WTC11 (cell line): ENCODE measurements at places on chromosomes 12 and 14. TPM values are rescaled to one million over a fixed set of nuclear protein-coding genes. Genes with fewer than 3 reads are reported as not detected.

KRT79 gene
- not detected in 3 replicates for total RNA-seq

NRDE2 gene
- 12.1 to 13.5 TPM (median 12.2 TPM) in 3 replicates for total RNA-seq

TEX22 gene
- total RNA-seq = 0.55 to 2.2 TPM (median 0.87 TPM) in 3 replicates

AMDHD1 gene
- 0.62 to 1.6 TPM (median 1.1 TPM) in 3 replicates for total RNA-seq

CDK4 gene
- total RNA-seq = 125 to 152 TPM (median 145 TPM) in 3 replicates

ERH gene
- total RNA-seq = 320 to 363 TPM (median 356 TPM) in 3 replicates

KRT78 gene
- total RNA-seq = not detected in 3 replicates

DNA sequence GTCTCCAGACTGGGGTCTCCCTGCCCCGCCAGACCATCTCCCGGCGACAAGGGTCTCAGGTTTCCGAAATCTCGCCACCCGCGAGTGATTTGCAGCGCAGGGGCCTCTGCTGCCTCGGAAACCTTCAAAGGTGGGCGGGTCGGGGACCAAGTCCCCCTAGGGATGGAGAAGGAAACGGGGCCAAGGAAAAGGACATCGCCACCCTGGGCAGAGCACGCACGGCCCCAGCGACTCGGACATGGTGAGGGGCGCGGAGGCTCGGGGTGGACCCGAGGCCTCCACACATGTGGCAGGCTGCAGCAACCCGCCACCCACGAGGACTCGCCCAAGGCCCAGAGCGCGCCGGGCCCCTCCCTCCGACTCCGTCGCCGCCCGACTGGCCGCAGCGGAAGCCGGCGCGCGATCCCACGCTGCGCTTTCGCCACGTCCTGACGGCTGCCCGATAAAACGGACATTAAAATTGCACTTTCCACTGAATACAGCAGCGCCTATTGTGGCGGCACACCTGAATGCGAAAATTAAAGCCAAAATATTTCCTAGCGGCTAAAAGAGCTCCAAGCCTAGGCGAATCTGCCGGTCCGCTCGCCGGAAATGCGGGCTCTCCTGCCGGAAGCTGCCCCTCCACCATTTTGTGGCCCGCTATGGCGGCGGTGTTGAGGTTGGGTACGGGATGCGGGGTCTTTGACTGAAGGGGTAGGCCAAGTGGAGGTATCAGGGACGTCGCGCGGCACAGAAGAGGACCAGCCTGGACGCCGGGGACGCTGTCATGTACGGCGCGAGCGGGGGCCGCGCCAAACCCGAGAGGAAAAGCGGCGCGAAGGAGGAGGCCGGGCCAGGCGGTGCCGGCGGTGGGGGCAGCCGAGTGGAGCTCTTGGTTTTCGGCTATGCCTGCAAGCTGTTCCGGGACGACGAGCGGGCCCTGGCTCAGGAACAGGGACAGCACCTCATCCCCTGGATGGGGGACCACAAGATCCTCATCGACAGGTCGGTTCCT is at the start of gene SFSWAP:
Gene SFSWAP, plus strand, starts transcription at position 627 of the 994 bp plus-strand sequence. Its CDS starts 140 bp downstream, at position 767.
- peak; percentile 63 for DNase-seq

- DNase-seq = no peak
Observed at GRCh38 chr12:96514328-96514727, 25.0 kb downstream of the CFAP54 start.

- DNase-seq = peak; percentile 81
Observed at GRCh38 chr12:48021485-48022179, 17.4 kb upstream of the COL2A1 start.

DNA sequence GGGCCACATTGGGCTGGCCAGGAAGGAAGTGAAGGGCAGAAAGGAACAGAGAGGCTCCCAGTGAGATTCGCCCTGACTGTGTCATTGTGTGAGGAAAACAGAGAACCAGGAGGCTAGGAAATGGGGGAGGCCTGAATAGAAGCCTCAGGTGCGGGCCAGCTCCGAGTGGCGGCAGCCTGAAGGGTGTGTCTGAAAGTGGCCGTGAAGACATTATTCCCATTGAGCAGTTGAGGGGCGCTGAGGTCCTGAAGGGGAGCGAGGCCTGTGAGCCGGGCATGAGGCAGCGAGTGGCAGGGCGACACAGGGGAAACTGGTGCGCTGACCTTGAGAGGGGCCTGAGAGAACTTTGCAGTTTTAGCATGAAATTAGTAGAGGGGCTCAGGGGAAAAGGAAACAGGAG is 6.9 kb downstream of the CLBA1 start:
- no peak for DNase-seq

- DNase-seq = peak; percentile 67
Observed at GRCh38 chr12:110688446-110689280, at the start of gene HVCN1. Gene HVCN1, minus strand, starts transcription at chr12:110689115. Its CDS starts 5,870 bp downstream, at chr12:110683245.

DNA sequence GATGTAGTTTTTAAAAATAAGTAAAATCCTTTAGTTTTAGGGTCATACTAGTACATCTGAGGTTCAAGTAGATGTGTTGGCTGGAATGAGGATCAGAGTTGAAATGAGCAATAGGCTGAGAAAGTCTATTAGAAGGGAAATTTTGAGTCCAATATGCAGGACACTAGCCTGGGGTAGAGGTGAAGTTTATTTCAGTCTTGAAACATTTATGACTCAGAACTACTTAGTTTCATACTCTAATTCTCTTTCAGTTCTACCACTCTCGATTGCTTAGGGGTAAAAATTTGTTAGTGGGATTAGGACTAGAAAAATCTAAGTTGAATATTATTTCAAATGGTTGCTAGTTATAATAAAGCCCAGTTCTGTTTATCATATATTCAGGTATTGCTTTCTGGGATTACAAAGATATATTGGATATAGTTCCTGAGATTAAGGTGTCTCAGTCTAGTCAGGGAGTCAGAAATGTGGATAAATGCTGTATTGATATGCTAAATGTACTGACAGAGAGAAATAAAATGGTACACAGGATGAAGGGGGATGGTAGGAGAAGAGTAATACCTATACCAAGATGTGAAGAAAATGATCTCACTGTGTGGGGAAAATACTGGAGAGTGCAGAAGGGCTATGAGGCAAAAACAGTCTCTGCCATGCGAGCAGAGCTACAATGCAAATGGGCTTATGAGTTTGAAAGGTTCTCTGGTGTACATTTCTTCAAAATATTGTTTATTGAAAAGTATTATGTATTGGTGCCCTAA is 395.8 kb upstream of the FBXO33 start:
- DNase-seq = no peak

DNA sequence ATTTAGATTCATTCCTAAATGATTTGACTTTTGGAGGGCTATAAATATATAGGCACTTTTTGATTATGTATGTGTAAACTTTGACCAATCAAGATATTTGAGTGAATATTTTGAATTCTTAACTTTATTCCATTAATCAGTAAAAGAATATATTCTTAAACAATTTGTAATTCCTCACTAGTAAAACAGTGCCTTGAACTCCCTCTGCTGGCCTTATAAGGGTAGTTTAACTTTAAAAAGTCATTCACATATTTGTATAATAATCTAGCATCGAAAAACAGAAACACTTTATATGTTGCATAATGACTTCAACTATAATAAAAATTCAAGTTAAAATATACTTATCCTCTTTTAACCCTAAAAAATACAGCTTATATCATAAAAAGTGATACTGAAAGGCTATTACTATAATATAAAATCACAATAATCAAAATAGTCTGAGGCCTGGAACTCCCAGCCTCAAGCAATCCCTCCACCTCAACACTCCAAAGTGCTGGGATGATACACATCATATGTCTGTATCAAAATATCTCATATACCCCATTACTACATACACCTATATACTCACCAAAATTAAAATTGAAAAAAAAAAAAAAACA is 31.2 kb downstream of the CCDC59 start:
- DNase-seq = no peak

DNA sequence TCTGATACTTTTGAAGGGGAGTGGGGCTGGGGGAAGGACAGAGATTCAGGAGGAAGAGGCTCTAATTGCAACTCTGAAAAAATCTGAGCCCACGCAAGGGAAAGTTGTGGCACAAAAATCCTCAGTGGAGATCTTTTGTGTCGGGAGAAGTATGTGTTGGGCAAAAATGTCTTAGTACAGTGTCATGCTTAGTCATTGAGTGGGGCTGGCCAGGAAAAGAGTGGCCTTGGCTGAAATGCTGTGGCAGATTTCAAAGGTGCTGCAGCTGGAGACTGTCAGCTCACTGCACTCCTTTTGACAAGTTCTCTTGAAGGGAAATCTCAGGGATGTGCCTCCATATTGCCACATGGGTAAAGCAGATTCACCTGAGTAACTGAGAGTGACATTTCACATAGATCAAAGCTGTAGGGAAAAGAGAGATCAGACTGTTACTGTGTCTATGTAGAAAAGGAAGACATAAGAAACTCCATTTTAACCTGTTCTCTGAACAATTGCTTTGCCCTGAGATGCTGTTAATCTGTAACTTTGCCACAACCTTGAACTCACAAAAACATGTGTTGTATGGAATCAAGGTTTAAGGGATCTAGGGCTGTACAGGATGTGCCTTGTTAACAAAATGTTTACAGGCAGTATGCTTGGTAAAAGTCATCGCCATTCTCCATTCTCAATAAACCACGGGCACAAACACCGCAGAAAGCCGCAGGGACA is 36.0 kb upstream of the GLIPR1 start:
- no peak for DNase-seq

- DNase-seq = no peak
Observed at GRCh38 chr14:40733206-40733605, 873.5 kb upstream of the LRFN5 start.

- DNase-seq = no peak
Observed at GRCh38 chr12:111435661-111436201, 30.0 kb downstream of the SH2B3 start.

- DNase-seq = no peak
Observed at GRCh38 chr12:92921877-92922276, 7.2 kb downstream of the EEA1 start.
